ENCODE measurements at places on chromosomes 5 and 9.

GRCh38 chr5:83096660-83097339, 19.5 kb downstream of the XRCC4 start:
- no peak for DNase-seq

DNA sequence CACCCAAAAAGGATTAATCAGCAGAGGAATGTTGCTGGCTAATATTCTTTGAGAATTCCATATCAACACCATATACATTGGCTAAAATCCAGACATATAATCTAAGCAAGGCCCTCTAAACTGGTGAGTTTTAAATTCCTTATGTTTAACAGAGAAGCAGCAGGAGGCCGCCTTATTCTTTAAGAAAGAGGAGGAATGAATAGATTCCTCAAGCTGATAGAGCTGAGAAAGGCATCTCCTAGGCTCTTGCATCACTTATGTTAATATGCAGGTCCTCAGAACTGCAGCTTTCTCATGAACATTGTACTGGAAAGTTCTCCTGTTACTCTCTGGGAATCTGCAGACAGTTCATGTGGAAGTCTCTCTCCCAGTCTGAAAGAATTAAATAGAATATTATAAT, 20.1 kb upstream of the SMARCA2 start:
- DNase-seq = no peak

DNA sequence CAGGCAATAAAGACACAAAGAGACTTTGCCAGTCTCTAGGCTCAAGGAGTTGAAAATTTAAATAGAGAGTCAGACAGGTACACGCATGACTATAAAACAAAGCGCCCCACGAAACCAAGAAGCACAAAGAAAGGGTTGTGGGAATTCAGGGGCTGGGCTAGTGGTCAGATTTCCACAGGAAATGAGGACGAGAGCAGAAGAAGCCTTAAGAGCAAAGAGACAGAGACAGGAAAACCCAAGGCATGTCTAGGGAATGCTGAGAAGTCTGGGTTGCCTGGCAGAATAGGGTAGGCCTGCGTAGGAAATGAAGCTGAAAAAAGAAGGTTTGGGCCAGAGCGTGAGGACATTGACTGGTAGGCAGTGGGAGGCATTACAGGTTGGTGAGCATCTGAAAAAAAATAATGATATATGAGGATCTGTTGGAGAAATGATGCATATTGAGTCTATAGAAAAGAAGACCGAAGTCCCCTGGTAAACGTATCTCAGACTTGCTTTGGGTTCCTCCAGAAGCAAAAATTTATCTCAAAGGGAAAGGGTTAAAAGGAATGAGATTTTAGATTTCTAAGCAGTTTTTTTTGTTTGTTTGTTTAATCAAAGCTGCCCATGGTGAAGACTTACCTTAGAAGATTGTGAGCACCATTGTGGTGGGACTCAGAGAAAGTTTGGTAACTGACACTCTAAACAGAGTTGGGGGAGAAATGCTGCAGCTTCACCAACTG, 51.8 kb downstream of the SLC1A3 start:
- DNase-seq = no peak

DNA sequence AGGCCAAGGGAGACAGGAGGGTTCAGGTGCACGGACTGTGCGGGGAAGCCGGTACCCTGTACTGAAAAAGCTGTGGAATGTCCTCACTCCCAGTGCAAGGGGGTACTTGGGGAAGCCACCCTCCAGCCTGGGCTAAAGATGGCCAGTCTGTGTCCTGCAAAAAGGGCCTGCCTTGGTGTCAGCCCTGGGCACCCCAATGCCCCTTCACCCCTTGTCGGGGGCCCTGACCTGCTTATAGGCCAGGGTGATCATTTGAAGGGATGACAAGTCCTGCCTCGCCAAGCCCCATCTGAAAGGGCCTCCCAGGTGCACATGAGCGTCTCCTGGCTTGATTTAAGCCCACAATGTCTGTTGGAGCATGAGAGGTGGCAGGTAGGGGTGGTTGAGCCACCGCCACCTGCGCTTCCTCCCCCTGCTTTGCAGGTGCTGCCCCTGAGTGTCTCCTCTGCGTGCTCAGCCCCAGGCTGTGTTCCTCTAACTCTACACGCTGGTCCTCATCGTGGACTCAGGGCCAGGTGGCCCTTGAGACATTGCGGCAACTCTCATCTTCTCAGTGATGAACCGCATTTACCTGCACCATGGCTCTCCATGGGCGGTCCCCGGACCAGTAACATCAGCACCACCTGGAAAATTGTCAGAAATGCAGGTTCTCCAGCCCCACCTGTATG, 97.0 kb downstream of the ANKRD33B start:
- DNase-seq = no peak

GRCh38 chr9:2414465-2414864, 207.1 kb upstream of the VLDLR start:
- no peak for DNase-seq

DNA sequence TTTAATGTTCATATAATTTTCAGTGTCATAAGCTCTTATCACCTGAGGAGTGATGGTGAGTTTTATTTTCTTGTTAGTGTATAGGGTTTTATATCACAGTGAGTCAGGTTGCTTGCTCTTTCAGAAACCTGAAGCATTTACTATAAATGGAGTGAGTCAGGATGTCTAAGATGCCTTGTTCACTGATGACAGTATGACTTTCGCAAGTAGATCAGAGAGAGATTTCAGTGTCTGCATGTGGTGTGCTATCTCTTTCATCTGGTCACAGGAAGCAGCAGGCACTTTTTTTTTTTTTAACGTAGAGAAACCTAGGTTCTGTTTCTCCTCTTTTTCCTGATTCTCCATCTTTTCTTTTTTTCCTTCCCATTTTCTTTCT, 237.1 kb downstream of the DMRTA1 start:
- DNase-seq = no peak

DNA sequence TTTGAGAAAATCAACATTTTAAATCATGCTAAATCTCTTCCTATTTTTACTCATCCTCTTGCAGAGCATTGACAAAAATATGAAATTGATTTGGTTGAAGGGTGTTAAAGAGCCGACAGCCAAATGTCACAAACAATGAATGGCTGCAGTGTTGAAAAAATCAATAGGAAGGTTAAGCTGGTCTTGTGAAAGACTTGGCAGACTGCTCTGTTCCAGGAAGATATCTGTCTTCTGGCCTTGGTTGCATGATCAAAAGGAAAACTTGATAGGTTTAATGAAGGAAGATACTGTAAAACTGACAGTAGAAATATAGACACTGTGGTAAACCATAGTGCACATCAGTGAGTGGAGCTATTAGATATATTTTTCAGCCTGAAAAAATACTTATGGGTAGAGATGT, 103.6 kb downstream of the PBX3 start:
- no peak for DNase-seq

DNA sequence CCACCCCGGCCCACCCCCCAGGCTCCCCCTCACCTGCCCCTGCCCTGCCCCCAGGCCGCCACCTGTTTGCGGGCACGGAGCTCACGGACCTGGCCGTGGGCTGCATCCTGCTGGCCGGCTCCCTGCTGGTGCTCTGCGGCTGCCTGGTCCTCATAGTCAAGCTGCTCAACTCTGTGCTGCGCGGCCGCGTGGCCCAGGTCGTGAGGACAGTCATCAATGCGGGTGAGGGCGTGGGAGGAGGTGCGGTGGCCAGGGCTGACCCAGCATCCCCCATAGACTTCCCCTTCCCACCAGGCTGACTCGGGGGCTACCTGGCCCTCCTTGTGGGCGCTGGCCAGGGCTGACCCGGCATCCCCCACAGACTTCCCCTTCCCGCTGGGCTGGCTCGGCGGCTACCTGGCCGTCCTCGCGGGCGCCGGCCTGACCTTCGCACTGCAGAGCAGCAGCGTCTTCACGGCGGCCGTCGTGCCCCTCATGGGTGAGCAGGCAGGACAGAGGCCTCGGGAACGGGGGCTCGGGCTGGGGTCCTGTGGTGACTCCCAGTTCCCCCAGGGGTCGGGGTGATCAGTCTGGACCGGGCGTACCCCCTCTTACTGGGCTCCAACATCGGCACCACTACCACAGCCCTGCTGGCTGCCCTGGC, 3.5 kb downstream of the SLC34A3 start:
- DNase-seq = no peak

- DNase-seq = no peak
Observed at GRCh38 chr5:135162661-135163265, 128.7 kb upstream of the PITX1 start.

- no peak for DNase-seq
Observed at GRCh38 chr5:78497573-78498533, 137.4 kb downstream of the SCAMP1 start.

DNA sequence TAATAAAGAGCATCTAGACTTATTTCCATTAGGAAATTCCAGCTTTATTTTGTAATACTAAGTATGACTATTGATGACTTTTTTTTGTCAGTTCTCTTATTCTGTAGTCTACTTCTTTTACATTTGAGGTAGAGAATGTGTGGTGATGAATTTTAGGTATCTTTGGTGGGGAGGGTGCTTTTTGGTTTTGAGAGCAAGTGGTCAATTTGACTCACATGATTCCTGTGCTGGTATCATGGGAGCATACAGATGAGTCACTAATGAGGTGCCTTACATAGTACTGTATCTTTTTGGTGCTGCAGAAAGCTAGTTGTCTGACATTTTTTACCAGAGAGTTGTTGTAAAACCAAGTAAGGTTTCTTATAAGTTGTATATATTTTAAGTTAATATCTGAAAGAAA, 35.3 kb downstream of the ERBIN start:
- DNase-seq = no peak

DNA sequence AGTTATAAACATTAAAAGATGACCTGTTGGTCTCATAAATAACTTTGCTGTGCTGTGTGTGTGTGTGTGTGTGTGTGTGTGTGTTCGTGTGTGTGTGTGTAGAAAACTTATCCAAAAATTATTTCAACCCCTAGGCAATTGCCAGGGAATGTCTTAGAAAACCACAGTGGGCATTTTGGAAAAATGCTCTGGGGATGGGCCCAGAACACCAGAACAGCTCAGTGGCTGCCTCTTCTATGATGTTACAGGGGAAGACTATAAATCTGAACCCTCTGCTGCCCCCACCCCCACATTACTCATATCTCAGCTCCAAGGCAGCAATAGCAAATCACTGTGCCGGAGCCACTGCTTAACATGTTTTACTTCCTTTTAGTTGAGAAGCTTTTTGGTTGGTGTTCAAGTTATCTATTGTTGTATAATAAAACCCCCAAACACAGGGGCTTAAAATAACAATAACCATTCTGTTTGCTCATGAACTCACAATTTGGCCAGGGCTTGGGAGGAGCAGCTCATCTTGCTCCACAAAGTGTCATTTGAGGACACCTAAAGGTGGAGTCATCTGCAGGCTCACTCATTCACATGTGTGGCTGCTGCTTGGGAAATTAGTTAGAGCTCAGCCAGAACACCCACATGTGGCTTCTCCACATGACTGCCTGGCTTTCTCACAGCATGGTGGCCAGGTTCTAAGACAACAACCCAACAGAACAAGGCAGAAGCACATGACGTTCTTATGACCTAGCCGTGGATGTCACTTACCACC, 40.4 kb downstream of the ACTBL2 start:
- DNase-seq = no peak

DNA sequence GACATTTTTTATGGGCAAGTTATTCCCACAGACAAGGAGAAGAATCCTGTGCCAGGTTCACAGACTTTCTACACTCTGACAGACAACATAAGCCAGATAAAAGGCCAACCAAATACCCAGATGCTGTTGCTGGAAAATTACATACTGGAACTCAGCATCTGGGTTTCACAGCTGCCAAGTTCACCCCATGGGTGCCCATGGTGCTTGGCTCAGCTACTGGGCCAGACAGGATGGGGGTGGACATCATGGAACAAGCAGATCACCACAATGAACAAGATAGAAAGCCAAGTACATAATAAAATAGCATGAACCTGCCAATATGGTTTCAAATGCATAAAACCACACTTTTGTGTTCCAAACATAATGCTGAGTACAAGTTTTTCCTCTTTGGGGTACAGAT, 999.8 kb downstream of the NR2F1-AS1 start:
- no peak for DNase-seq

DNA sequence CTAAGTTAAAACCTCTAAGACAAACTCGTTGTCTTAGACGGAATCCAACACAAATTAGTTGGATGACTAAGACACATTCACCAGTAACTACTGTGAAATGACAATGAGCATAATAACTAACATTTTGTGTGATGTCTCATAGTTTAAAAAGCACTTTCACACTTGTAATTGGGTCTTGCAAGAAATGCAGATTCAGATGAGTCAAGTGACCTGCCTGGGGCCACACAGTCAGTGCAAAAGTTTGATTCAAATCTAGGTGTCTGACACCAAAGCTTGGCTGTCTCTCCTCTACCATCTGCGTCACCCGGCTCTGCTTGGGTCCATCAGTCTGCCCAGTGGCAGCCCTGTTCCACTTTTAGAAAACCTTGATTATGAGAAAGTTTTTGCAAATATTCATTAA, 143.7 kb downstream of the TTLL11 start:
- DNase-seq = no peak

DNA sequence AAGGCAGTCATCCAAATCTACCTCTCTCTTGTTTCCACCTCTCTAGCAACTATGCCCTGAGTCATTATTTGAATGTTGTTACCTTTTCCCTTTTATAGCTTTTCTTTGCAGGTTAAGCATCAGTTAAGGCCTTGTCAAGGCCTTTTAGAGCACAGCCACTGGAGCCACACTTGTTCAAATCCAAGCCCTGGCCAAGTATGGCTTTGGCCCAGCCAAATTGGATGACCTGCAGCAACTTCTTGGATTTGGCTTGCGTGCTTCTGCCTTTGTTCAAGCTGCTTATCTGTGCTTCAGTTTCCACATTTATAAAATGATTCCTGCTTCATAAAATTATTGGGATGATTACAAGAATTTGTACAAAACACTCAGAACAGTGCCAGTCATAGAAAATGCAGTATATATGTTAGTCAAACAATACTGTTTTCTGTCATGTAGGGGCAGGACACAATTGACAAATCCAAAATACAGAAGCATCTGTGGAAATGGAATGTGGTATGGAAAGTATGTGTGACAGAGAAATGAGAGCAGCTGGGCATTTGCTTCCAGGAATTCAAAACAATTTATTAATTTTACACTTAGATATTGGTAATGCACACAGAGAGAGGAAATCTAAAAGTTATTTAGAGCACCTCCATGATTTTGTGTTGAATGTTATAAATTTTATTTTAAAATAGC, 17.9 kb upstream of the RLN1 start:
- no peak for DNase-seq

- DNase-seq = no peak
Observed at GRCh38 chr9:6367128-6367890, 39.1 kb downstream of the TPD52L3 start.

- no peak for DNase-seq
Observed at GRCh38 chr9:95027914-95028852, 289.3 kb downstream of the FANCC start.

GRCh38 chr5:6046296-6046967, 331.9 kb downstream of the MED10 start:
- DNase-seq = no peak

Measured in nucleus accumbens (tissue), 56 donors.